ENCODE measurements at places on chromosomes 16 and 17.

DNA sequence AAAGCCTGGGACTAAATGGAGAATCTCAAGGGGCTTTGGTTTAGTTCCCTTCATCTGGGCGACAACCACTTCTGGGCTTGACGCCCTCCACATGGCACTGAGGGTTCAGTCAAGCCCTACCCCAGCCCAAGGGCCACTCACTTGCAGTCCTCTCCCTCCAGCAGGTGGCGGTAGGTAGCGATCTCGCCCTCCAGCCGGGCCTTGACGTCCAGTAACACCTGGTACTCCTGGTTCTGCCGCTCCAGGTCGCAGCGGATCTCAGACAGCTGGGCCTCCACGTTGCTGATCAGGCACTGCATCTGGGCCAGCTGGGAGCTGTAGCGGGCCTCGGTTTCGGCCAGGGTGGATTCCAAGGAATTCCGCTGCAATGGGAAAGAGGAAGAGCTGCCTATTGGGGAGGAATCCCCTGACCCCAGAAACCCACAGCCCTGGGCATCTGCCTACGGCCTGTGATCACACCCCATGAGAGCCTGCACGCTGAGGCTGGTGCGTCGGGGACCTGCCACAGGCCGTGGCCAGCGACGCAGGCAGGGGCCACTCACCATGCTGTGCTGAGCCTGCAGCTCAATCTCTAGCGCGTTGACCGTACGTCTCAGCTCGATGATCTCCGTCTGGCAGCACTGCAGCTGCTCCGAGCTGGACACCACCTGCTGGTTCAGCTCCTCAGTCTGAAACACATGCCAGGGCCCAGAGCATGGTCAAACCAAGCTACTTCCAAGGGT is 2.7 kb downstream of the KRT36 start:
- peak; percentile 25 for DNase-seq

- DNase-seq, result no peak
These were observed 105.2 kb downstream of the C16orf95 start for GRCh38 chr16:87212026-87212425.

- no peak for DNase-seq
These were observed 8.9 kb downstream of the LDAF1 start for GRCh38 chr16:21167360-21167759.

DNA sequence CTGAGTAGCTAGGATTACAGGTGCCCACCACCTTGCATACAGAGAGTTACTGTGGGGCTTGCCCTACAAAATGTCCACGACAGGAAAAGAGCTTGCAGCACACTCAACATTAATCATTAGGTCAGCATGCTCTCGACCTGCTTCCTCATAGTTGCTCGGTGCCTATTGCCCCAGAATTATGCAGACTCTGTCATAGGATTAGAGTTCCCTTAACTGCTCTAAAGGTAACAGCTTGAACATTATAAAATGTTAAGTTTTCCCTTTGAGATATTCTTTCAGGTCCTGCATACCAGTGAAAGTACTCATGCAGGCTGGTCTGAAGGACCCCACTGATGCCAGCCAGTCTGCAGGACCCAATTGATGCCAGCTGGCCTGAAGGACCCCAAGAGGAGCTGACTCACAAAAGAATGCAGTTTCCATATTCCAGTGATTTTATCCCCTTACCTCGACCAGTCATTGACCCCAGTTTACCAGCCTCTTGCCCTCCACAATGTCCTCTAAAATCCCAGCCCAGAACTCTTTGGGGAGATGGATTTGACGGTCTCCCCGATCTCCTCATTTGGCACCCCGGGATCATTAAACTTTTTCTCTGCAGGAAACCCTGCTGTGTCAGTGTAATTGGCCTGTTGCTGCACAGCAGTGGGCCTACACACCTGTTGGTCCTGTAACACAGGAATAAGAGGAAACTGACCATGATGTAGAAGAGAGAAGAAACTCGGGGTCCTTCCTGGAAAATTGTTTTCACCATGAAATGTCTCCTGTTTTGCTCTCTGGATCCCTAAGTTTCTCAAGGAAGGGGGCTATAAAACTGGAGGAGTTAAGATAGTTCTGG is 10.6 kb downstream of the ICAM2 start:
- no peak for DNase-seq

- no peak for DNase-seq
These were observed 36.8 kb upstream of the METRNL start for GRCh38 chr17:83042522-83043158.

DNA sequence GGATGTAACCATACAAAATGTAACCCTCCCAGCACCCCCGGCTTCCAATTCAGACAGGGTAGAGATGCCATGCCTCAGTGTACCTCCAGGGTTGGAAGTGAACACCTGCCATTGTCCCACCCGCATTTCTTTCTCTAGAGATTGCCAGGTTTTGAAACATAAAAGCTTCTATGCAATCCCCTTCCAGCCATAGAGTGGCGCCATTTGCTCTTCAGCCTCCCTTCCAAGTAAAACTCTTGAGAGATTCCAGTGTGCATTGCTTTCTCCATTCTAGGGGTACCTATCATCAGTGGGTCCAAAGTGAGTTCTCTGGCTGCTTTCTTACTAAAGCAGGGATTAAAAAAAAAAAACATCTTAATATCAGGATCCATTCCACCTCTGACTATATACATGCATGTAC is 133.1 kb upstream of the RPL38 start:
- DNase-seq, result no peak

- no peak for DNase-seq
These were observed 1.2 kb upstream of the RFFL start for GRCh38 chr17:35064516-35065215.

DNA sequence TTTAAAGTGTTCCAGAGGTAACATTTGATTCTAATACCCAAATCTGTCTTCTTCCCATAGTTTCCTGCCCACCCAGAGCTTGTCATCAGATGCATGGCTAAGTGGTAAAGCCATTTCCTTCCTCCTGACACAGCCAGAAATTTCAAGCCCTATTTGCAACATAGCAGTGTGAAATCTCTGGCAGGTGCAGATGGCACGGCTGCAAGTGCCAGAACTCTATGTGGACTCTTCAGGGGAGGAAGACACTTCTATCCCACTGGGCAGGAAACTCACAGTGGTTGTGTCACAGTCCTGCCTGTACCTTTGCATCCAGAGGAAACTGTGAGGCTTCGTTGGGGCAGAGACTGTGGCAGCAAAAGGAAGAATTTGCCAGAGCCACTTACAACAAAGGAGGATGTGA is 13.2 kb downstream of the DYNLRB2 start:
- DNase-seq, result peak; percentile 56

GRCh38 chr17:77312786-77313599 is 172.2 kb downstream of the SEC14L1 start:
- DNase-seq, result no peak

- DNase-seq, result peak; percentile 55
These were observed 2.9 kb upstream of the FLCN start for GRCh38 chr17:17239832-17240231.

DNA sequence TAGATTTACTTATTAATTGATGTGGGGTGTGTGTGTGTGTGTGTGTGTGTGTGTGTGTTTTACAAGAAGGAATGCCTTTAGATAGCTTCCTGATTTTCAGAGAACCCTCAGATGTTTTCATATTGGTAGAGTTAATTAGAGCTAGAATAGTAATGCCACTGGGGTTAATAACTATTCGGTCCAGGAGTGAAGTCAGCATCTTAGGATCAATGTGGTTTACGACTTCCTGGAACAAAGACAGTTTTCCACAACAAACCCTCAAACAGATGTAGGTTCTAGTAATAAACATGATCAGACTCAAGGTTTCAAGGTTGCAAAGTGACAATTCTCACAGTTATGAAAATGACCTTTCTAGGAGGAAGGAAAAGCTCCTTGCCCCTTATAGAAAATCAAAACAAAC is 12.2 kb upstream of the SLC52A1 start:
- DNase-seq, result no peak

GRCh38 chr16:12629271-12629670 is 174.4 kb downstream of the CPPED1 start:
- no peak for DNase-seq

DNA sequence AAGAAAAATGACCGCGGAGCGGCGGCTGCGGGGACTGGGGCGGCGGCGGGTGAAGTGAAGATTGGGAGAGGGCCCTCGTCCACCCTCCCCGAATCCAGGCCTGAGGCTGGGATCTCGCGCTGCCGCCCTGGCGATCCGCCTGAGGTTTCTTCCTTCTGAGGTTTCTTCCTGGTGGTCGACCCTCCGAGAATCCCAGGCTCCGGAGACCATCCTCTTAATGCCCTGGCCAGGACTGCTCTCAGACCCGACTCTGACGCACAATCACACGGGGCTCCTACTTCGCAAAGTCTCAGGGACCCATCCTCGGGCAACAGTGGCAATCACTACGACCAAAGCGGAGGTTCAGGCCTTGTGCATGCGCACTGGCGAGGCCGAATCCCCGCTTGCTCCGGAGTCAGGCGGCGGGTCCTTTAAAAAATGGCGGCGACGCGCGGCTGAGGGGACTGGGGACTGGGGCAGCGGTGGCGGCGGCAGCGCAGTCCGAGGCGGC is 18.0 kb upstream of the KCNJ18 start:
- DNase-seq, result no peak

- DNase-seq, result no peak
These were observed 4.8 kb upstream of the GOSR1 start for GRCh38 chr17:30472238-30472890.

DNA sequence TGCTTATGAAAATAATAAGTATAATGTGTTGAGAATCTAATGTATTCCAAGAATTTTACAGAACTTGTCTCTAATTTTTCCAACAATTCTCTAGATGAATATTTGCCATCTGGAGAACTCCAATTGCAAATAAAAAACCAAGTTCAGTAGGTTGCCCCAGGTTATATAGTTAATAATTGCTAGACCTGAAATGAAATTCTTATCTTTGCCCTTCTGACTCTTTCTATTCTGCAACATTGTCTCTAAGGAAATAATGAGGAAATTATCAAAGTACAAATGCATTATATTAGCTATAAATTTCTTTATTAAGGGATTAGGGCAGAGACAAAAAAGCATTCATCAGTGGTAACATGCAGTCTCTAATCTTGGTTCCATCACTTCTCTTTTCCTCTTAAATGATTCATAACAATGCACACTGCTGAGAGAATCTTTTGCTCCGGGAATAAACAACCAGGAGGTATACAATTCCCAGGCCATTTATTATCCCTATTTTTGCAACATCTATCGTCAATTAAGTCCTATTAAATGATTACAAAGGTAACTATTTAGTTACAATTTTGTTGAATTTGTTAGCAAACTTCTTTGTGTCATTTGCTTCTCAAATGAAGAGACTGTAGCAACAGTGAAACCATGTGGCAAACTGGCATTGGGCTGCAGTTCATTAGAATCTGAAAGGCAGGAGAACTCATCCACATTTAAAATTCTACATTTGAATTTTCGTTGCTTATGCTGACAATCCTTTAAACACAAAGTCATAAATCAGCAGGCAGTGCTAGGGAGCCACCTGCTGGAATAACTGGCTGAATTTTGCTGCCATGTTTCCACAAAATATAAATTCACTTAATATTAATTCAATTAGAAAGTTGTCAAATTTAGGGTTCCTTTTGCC is 349.6 kb downstream of the KIF2B start:
- peak; percentile 1 for DNase-seq

DNA sequence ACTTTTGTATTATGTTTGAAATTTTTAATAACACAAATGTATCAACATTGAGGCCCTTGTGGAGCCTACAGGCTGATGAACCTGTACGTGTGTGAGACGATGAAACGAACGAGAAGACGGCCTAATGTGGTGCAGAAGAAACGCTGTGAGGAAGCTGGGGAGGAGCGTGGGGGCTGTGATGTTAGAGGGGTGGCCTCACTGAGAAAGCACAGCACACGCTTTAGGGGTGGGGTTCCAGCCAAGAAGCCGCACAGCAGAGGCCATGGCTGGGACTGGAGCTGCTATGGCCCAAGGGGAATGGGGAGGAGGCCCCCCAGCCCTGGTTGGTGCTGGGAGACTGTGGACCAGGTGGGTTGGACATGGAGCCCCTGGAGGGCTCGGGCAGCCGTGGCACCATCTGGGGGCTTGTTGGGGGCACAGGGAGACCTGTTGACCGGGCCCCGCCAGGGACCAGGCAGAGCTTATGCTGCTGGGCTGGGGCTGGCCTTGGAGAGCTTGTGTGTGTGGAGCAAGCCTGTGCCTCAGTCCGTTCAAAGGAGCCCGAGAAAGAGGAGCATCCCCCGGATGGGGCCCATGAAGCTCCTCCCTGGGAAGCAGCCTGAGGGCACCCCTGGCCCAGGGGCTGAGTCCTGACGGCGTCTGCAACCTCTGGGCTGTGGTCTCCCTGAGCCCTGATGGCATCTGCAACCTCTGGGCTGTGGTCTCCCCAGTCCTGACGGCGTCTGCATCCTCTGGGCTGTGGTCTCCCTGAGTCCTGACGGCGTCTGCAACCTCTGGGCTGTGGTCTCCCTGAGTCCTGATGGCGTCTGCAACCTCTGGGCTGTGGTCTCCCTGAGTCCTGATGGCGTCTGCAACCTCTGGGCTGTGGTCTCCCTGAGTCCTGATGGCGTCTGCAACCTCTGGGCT is 44.7 kb downstream of the METRNL start:
- DNase-seq, result peak; percentile 86

GRCh38 chr17:6702567-6703215 is 10.5 kb downstream of the SLC13A5 start:
- no peak for DNase-seq

DNA sequence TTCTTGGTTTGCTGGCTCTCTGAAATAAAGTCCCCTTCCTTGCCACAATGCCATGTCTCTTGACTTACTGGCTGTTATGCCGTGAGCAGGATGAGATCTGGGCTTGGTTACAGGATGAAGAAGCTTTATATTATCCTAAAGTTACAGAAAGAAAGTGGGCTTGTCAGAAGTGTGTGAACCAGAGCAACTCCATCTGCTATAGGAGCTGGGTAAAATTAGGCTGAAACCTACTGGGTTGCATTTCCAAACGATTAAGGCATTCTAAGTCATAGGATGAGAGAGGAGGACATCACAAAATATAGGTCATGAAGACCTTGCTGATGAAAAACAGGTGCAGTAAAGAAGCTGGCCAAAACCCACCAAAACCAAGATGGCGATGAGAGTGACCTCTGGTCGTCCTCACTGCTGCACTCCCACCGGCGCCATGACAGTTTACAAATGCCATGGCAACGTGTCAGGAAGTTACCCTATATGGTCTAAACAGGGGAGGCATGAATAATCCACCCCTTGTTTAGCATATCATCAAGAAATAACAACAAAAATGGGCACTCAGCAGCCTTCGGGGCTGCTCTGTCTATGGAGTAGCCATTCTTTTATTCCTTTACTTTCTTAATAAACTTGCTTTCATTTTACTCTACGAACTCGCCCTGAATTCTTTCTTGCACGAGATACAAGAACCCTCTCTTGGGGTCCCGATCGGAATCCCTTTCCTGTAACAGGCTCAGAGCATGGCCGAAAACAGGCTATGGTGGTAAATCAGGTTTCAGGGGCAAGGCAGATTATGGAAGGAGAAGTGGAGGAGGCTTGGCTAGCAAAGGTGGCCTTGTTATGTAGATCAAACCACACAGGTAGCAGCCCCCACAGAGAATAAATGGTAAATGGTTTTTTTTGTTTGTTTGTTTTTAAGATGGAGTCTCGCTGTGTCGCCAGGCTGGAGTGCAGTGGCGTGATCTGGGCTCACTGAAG is 81.3 kb upstream of the C16orf82 start:
- no peak for DNase-seq

DNA sequence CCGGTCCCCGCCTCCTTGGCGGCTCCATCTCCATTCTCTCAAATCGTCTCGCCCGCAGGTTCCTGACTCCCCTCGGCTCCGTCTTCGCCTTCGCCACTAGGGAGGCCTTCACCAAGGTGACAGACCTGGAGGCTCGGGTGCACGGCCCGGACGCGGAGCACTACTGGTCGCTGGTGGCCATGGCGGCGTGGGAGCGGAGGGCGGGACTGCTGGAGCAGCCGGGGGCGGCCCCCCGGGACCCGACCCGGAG is 862 bp downstream of the GLTPD2 start:
- DNase-seq, result no peak

All from common myeloid progenitor, CD34-positive (primary cell).